LNCaP clone FGC (cell line): ENCODE measurements at places on chromosomes 4 and X.

- no peak for DNase-seq
Observed at GRCh38 chrX:40108162-40108958, 10.6 kb upstream of the BCOR start.

GRCh38 chrX:16870862-16871815, 977 bp upstream of the RBBP7 start:
- DNase-seq = no peak

DNA sequence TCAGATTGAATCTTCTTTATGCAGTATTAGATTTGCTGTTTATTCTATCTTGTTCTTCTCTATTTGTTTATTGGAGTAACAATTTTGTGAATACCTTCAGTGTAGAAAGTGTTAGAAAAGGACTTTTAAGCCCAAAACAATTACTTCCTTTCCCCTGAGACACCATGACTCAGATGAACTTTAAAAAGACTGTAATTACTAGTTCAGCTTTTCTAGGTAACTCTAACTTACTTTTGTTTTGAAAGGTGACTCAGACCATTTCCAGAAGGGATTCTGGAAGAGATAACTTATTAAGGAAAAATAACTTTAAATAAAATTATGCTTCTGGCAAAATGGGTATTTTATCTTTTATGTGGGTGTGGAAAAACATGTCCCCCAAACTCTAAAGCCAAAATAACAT, 561.5 kb upstream of the PCDH10 start:
- no peak for DNase-seq

DNA sequence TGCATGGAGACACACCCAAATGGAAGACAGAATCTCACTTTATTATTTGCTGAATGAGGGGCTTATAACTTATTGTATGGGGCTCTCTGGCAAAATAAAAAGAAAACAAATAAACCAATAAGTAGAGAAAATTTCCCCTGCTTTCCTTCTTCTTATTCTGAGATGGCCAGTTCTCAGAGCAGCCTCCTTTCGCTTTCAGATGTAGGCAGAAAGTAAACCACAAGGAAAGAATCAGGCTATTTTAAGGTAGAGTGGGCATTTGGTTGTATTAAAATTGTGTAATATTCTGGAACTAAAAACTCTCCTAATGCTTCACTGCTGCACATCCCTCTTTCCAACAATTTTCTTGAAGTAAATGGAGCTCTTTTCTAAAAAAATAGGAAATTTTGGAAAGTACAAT, 241.8 kb downstream of the GALNTL6 start:
- DNase-seq = no peak

GRCh38 chrX:119549327-119550016, 15.7 kb downstream of the STEEP1 start:
- no peak for DNase-seq

- no peak for DNase-seq
Observed at GRCh38 chrX:28586981-28587551, at the start of gene IL1RAPL1. Gene IL1RAPL1 (plus strand): TSS chrX:28587446.
